Natural killer cell (primary cell): ENCODE measurements at places on chromosomes 13 and 19. TPM values are rescaled to one million over a fixed set of nuclear protein-coding genes. Genes with fewer than 3 reads are reported as not detected.

Gene FOXA3
- not detected for total RNA-seq

Gene PSG7
- not detected for total RNA-seq

Gene TMEM221
- not detected for total RNA-seq

Gene TMEM38A
- total RNA-seq, result 0.29 TPM

DNA sequence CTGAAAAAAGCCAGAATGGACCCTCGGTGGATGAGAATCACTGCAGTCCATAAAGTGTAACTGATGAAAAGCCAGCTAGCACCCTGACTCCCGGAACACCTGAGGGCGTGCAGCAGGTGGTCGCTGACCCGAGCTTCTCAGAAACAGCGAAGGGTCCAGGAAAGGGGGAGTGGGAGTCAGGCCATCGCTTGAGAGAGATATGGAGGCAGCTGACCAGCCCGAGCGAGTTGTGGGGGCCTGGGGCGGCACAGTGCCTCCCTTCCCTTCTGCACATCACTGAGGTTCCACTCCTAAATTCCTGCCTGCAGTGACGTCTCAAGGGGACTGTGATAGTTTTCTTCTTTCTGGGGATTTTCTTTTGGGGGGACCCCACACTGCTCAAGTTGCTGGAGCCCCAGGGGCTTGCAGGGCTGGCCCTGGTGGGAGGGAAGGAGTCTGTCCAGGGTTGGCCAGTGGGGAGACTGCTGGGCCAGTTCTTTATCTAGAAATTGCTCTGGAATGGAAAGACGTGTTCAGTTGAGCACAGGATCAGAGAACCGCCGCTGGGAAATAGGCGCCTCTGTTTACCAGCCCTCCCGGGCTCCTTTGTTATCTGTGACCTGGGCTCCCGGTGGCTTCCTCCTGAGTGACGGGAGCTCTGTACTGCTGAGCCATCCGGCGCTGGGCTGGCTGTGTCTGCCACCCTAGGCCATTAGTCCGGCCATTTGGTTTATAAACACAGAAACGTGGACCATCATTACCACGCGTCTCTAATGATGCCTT, 71.3 kb downstream of the RAB20 start:
- H3K4me1 ChIP-seq, result no peaks in the 10 kb centered on the region
- no peak for DNase-seq
- no peaks in the 10 kb centered on the region for H3K27me3 ChIP-seq
- H3K36me3 ChIP-seq, result no peaks in the 10 kb centered on the region

DNA sequence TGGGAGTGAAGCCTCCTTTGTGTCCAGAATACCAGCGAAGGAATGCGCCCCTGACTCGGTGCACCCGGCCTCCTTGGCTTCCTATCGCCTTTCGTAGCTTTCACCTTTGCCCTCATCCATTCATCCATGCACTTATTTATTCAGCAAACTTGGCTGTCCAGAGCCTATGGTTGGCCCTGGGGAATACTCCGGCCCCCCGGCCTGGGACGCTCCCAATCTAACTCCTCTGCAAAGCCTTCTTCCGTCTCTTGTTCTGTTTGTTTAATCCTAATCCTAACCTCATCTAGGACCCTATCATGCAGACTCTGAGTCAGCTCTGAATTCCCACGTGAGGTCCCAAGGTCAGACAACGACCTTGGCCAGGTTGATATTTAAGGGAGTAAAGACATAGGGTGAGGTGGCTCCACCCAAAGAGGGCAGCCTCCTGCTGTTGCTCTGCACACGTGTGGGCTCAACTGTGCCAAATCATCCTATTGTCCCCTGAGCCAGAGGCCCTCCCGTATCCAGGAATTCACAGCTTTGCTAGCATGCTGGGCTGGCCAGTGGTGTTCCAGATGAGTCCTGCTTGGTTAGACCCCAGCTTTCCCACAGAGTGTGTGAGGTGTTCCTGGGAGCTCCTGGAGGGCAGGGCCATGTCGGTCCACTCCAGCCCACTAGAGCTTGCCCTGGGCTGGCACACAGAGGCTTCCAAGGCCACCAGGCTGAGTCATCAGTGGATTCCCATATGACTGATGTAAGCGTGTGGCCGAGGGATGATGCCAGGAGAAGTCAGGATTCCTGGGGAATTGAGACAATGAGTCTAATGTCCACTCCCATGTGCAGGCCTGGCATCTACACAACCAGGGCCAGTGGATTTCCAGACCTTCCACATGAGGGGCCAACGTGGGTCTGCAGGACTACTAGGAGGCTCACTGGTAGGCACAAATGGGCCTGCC, 6.5 kb upstream of the CCNE1 start:
- H3K27me3 ChIP-seq, result no peaks in the 10 kb centered on the region
- H3K36me3 ChIP-seq, result no peaks in the 10 kb centered on the region
- H3K4me1 ChIP-seq, result no peaks in the 10 kb centered on the region
- DNase-seq, result no peak
- no peak overlapping the region for H3K4me3 ChIP-seq

DNA sequence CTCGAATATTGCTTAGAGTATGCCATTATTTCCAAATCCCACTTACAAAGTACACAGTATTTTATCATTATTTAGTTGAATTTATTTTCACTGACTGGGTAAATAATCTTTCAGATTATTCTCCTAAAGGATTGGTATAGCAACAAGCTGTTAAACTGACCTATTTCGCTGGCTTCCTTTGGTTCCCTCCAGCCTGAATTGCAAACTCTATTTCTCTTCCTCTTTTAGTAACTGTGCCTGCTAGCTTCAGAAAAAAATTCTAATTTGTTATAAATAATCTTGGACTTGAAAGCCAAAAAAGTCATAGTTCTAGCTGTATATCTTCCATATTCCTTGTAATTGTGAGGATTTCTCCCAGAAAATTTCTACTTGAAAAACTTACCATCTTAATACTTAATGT, 15.0 kb upstream of the CCNA1 start:
- no peaks in the 10 kb centered on the region for H3K4me1 ChIP-seq
- H3K4me3 ChIP-seq, result no peak overlapping the region
- H3K36me3 ChIP-seq, result no peaks in the 10 kb centered on the region
- H3K27me3 ChIP-seq, result no peaks in the 10 kb centered on the region
- DNase-seq, result no peak

DNA sequence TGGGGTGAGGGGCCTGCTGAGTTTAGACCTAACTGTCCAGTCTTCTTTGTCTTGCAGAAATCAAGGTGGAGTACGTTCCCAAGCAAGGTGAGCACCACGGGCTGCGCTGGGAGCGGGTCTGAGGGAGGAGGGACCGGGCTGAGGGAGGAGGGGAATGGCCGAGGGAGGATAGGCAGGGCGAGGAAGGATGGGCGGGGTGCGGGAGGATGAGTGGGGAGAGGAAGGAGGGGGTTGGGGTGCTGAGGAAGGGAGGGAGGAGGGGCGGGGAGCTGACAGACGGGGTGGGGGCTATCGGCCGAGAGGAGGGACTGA, 18.5 kb downstream of the MYBPC2 start:
- H3K4me3 ChIP-seq, result no peak overlapping the region
- no peaks in the 10 kb centered on the region for H3K36me3 ChIP-seq
- no peak overlapping the region for H3K27ac ChIP-seq
- H3K4me1 ChIP-seq, result no peaks in the 10 kb centered on the region
- no peaks in the 10 kb centered on the region for H3K27me3 ChIP-seq
- no peak for DNase-seq

Gene FAAP24
- 4.1 TPM for total RNA-seq

DNA sequence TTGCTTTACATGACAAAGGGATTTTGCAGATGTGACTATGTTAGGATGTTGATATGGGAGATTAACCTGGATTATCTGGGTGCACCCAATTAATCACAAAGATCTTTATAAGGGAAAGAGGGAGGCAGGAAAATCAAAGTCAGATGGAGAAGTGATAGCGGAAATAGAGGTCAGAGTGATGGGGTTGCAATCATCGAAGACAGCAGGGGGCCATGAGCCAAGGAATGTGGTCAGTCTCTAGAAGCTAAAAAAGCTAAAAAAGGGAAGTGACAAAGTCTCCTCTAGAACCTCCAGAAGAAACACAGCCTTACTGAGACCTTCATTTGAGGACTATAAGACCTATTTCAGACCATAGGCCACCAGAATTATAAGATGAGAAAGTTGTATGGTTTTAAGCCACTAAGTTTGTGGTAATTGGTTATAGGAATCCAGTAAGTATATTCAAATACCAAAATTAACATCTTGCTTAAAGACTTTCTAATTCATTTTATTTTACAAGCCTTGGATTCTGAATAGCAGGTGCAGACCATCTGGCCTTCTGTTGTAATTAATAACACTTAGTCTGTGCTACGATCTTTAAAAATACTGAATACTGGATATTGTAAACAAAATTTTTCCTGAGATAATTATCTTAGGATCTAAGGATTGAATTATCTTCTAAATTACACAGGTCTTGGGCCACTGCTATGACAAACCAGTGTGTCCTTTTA, 493.4 kb upstream of the PCDH20 start:
- no peak overlapping the region for H3K4me3 ChIP-seq
- H3K27ac ChIP-seq, result no peak overlapping the region
- no peaks in the 10 kb centered on the region for H3K27me3 ChIP-seq
- DNase-seq, result no peak
- no peaks in the 10 kb centered on the region for H3K36me3 ChIP-seq
- no peaks in the 10 kb centered on the region for H3K4me1 ChIP-seq

DNA sequence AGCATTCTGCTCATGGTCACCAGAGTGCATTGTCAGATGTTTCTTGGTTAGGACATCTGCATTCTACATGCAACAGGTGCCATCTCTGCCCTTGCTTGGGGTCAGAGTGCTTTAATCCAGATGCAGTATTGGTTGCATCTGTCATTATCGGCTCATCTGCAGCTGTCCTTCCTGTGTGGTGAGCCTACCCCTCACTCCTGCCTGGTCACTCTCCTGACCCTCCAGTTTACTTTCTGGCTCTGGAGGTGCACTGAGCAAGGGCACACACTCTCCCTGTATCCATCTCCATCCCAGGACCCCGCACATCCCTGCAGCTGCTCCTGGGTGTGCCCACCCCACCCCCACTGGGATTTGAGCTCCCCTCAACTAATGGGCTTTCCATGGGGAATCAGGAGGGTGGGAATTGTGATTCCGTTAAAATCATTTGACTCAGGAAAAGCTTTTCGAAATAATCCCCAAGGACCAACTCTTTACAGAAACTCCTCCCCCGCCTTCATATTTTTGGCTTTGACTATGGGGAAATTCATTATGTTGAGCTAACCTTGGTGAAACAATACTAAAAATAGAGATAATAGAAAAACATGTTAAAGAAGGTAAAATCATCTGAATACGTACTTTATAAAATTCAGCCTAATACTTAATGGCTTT, 70.2 kb downstream of the COL4A2 start:
- DNase-seq, result no peak
- H3K27ac ChIP-seq, result no peak overlapping the region
- no peaks in the 10 kb centered on the region for H3K27me3 ChIP-seq
- H3K4me1 ChIP-seq, result no peaks in the 10 kb centered on the region
- H3K4me3 ChIP-seq, result no peak overlapping the region

DNA sequence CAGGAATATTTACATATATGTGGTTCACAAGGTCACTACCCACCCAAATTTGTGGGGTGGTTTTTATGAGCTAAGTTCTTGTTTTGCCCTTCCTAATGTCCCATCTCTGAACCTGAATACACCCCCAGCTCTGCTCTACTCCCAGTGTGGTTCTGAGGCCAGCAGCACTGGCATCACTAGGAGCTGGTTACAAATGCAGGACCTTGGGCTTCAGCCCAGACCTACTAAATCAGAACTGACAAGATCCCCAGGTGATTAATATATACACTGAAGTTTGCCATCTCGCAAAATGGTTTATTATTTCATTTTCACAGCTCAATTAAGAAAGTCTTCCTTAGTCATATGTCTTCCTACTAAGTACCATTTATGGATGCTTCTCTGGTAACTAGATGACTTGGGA, 67.9 kb downstream of the FOXO1 start:
- H3K27me3 ChIP-seq, result no peaks in the 10 kb centered on the region
- peaks cover 12% of the 10 kb centered on the region for H3K4me1 ChIP-seq
- DNase-seq, result no peak
- no peak overlapping the region for H3K27ac ChIP-seq

Gene SNRPD2
- 252 TPM for total RNA-seq

Gene RASGRP4
- 2.3 TPM for total RNA-seq

DNA sequence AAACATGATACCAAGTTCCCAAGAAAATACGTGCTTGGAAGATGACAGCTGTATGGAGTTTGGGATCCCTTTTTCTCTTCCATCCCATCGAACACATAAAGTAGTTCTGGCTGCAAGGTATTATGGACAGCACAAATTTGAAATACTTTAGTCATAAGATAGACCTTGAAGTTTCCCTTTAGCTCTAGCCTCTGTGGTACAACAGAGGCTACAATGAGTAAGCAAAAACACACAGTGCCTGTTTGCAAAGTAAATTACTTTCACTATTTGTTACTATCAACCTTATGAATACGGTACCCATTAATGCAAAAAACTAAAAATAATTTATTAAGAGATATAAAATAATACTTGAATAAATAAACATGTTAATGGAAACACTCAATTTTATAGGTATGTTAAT, 21.0 kb upstream of the LRCH1 start:
- no peaks in the 10 kb centered on the region for H3K36me3 ChIP-seq
- no peak overlapping the region for H3K4me3 ChIP-seq
- DNase-seq, result no peak
- no peaks in the 10 kb centered on the region for H3K27me3 ChIP-seq

Gene ETV2
- total RNA-seq, result 2.0 TPM

DNA sequence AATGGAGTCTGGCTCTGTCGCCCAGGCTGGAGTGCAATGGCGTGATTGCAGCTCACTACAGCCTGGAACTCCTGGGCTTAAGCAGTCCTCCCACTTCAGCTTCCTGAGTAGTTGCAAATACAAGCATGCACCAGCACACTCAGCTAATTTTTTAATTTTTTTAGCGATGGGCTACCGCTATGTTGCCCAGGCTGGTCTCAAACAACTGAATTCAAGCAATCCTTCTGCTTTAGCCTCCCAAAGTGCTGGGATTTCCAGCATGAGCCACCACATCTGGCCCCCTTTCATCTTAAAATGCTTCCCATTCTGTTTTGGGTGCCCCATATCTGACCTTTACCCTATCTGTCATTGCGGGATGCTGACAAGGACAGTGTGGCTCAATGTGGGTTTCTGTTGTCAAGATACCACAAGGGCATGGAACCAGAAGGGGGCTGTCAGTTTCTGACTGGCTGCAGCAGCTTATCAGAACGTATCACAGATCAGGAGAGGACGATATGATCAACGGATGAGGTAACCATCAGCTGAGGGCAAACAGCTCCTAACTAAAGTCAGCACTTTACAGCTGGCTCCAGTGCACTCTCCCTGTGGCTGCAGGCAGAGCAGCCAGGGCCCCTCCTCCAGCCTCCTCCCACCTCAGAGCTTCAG, 32.4 kb downstream of the GPR42 start:
- no peak for DNase-seq
- H3K4me3 ChIP-seq, result no peak overlapping the region
- H3K36me3 ChIP-seq, result no peaks in the 10 kb centered on the region
- no peak overlapping the region for H3K27ac ChIP-seq
- H3K4me1 ChIP-seq, result no peaks in the 10 kb centered on the region

Gene TMEM272
- total RNA-seq, result not detected

Gene ZNF728
- total RNA-seq, result not detected
